ENCODE measurements at places on chromosomes 16 and 17.

GRCh38 chr16:9099131-9099625 lies 7.7 kb downstream of the HAPSTR1 start:
- no peaks in the 10 kb centered on the region for H3K27me3 ChIP-seq
- H3K36me3 ChIP-seq = peaks cover 19% of the 10 kb centered on the region
- peaks cover 100% of the 10 kb centered on the region for H3K4me1 ChIP-seq
- no peak for DNase-seq
- peak overlapping the region; percentile 12 for H3K27ac ChIP-seq

DNA sequence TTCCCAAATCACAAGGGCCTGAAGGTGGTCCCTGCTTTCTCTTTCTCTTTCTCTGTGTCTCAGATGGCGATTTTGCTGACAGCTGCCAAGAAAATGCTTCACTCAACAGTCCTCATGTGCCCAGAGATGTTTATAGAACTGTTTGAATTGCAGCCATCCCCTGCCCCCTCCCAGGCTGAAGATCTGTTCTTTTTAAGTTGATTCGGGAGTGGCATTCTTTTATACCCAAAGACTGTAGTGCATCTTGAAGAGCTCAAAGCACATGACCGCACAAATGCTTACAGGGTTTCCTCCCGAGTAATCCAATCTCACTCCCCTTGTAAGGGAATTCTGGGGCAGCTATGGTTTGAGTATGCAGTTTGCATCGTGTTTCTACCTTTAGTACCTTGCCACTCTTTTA lies 75.7 kb downstream of the SEC14L1 start:
- H3K36me3 ChIP-seq = peaks cover 76% of the 10 kb centered on the region
- no peak overlapping the region for H3K27ac ChIP-seq
- DNase-seq = no peak
- no peak overlapping the region for H3K4me3 ChIP-seq
- H3K27me3 ChIP-seq = no peaks in the 10 kb centered on the region

- H3K27ac ChIP-seq = peak overlapping the region; percentile 63
- peaks cover 27% of the 10 kb centered on the region for H3K36me3 ChIP-seq
- H3K4me3 ChIP-seq = no peak overlapping the region
- DNase-seq = no peak
- peaks cover 11% of the 10 kb centered on the region for H3K4me1 ChIP-seq
Measured at GRCh38 chr16:85187002-85187401, 74.7 kb upstream of the CIBAR2 start.

DNA sequence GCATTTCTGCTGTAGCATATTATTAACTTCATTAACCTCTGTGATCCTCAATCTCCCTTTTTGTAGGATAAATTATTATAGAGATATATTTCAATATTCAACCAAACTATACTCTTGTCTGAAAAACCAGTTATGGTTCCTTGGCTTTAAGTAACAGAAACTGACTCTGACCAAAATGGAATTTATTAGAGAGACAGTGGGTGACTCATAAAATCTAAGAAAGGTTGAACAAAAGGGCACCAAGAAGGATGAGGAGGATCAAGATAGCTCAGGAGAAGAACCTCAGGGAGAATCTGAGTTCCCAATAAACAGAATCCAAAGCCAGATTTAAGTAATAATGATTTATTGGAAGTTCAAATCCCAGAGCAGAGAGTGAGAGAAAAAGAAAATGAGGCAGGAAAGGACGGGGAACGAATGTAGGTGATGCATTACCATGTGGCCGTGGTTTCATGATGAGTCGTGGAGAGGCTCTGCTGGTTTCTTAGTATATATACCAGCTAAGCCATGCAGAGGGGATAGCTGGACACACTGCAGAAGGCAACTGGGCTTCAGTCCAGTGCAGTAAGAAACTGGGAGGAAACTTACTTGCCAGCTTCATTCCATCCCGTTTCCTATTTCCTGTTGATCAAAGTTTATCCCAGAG lies 151.5 kb upstream of the GOT2 start:
- DNase-seq = no peak
- H3K4me3 ChIP-seq = no peak overlapping the region
- H3K27ac ChIP-seq = no peak overlapping the region
- H3K27me3 ChIP-seq = no peaks in the 10 kb centered on the region
- H3K4me1 ChIP-seq = no peaks in the 10 kb centered on the region
- H3K36me3 ChIP-seq = no peaks in the 10 kb centered on the region

- peaks cover 33% of the 10 kb centered on the region for H3K4me1 ChIP-seq
- peaks cover 49% of the 10 kb centered on the region for H3K36me3 ChIP-seq
- no peaks in the 10 kb centered on the region for H3K27me3 ChIP-seq
- H3K4me3 ChIP-seq = no peak overlapping the region
Measured at GRCh38 chr17:19317359-19318095, 45.0 kb downstream of the B9D1 start.

GRCh38 chr16:25051406-25052150 lies 36.4 kb upstream of the ARHGAP17 start:
- H3K27me3 ChIP-seq = no peaks in the 10 kb centered on the region
- H3K4me3 ChIP-seq = peak overlapping the region; percentile 11
- no peak for DNase-seq
- peak overlapping the region; percentile 45 for H3K27ac ChIP-seq
- H3K36me3 ChIP-seq = no peaks in the 10 kb centered on the region

GRCh38 chr16:1056196-1056595 lies 16.4 kb upstream of the SSTR5 start:
- no peak overlapping the region for H3K27ac ChIP-seq
- no peak for DNase-seq
- H3K4me3 ChIP-seq = no peak overlapping the region
- H3K27me3 ChIP-seq = peaks cover 90% of the 10 kb centered on the region

DNA sequence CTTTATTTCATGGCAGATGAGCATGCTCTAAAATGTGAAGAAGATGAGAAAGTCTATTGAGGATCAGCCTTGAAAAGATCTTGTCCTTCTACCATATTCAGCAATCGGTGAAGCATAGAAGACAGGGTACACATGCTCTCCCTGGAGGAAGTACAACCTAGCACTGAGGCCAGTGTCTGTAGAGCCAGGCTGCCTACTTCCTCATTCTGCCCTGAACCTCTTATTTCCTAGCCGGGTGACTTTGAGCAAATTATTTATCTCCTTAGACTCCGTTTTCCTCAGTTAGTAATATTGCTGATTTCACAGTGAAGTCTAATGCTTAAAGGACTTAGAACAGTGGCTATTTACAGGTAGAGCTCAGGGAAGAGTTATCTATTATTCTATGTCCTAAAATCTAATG lies 58.4 kb downstream of the TMEM100 start:
- H3K27ac ChIP-seq = no peak overlapping the region
- no peak for DNase-seq
- no peak overlapping the region for H3K4me3 ChIP-seq
- no peaks in the 10 kb centered on the region for H3K27me3 ChIP-seq

- H3K27ac ChIP-seq = no peak overlapping the region
- no peaks in the 10 kb centered on the region for H3K36me3 ChIP-seq
- no peaks in the 10 kb centered on the region for H3K27me3 ChIP-seq
- H3K4me1 ChIP-seq = no peaks in the 10 kb centered on the region
- no peak for DNase-seq
Measured at GRCh38 chr16:55991843-55992242, 116.7 kb upstream of the CES5A start.

- no peak overlapping the region for H3K27ac ChIP-seq
- DNase-seq = no peak
- peaks cover 20% of the 10 kb centered on the region for H3K4me1 ChIP-seq
- no peaks in the 10 kb centered on the region for H3K27me3 ChIP-seq
Measured at GRCh38 chr16:82758904-82759303, 132.1 kb downstream of the CDH13 start.

GRCh38 chr17:57240648-57241047 lies 15.7 kb upstream of the MSI2 start:
- H3K36me3 ChIP-seq = no peaks in the 10 kb centered on the region
- H3K4me1 ChIP-seq = peaks cover 7% of the 10 kb centered on the region
- H3K27me3 ChIP-seq = peaks cover 9% of the 10 kb centered on the region
- DNase-seq = no peak
- no peak overlapping the region for H3K27ac ChIP-seq

- peaks cover 12% of the 10 kb centered on the region for H3K4me1 ChIP-seq
- no peaks in the 10 kb centered on the region for H3K27me3 ChIP-seq
- H3K36me3 ChIP-seq = no peaks in the 10 kb centered on the region
- no peak for DNase-seq
Measured at GRCh38 chr16:85594273-85594977, 18.7 kb upstream of the GSE1 start.

All from esophagus muscularis mucosa (tissue), 4 donors.